ENCODE measurements at places on chromosomes 1 and 21.

DNA sequence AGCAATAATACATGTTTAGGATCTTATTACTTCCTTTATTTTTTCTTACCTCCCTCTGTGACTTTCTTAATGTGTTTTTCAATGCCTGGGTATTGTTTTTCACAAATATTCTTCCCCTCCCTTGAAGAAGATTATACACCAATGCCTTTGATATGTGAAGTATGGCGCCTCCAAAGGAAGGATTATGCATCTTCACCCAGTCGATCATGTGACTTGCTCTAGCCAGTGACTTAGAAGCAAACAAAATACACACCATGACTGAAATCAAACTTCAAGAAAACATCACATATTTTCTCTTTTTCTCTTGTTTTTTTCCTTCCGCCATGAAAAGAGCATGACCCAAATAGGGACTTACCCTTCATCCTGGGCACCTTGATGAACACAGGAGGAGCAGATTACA, 297.1 kb downstream of the NCAM2 start:
- no peak overlapping the region for H3K4me3 ChIP-seq
- DNase-seq = no peak
- H3K27ac ChIP-seq = no peak overlapping the region
- H3K4me1 ChIP-seq = no peaks in the 10 kb centered on the region

- H3K4me3 ChIP-seq = no peak overlapping the region
- no peaks in the 10 kb centered on the region for H3K36me3 ChIP-seq
- peaks cover 38% of the 10 kb centered on the region for H3K27me3 ChIP-seq
- no peak overlapping the region for H3K27ac ChIP-seq
- H3K4me1 ChIP-seq = peaks cover 11% of the 10 kb centered on the region
Observed at GRCh38 chr1:1422465-1423244, 1.6 kb upstream of the ANKRD65 start.

- peaks cover 3% of the 10 kb centered on the region for H3K4me1 ChIP-seq
- no peak overlapping the region for H3K27ac ChIP-seq
- H3K27me3 ChIP-seq = no peaks in the 10 kb centered on the region
- no peaks in the 10 kb centered on the region for H3K36me3 ChIP-seq
Observed at GRCh38 chr21:42473498-42474042, 22.5 kb downstream of the RSPH1 start.

GRCh38 chr1:92786111-92786901, 1.4 kb upstream of the EVI5 start:
- H3K27me3 ChIP-seq = peaks cover 79% of the 10 kb centered on the region
- H3K36me3 ChIP-seq = peaks cover 2% of the 10 kb centered on the region
- no peak overlapping the region for H3K4me3 ChIP-seq

- peak overlapping the region; percentile 75 for H3K27ac ChIP-seq
- H3K4me1 ChIP-seq = peaks cover 18% of the 10 kb centered on the region
- no peak overlapping the region for H3K4me3 ChIP-seq
Observed at GRCh38 chr1:221768444-221769066, 26.7 kb upstream of the DUSP10 start.

Measured in activated naive CD8-positive, alpha-beta T cell treated with anti-CD3 and anti-CD28 coated beads for 36 hours (primary cell).